ENCODE measurements at places on chromosomes 2 and 18.

- no peak for DNase-seq
Observed at GRCh38 chr2:227513113-227513512, 41.2 kb downstream of the AGFG1 start.

GRCh38 chr2:219886615-219887014, 259.2 kb downstream of the SLC4A3 start:
- no peak for DNase-seq

DNA sequence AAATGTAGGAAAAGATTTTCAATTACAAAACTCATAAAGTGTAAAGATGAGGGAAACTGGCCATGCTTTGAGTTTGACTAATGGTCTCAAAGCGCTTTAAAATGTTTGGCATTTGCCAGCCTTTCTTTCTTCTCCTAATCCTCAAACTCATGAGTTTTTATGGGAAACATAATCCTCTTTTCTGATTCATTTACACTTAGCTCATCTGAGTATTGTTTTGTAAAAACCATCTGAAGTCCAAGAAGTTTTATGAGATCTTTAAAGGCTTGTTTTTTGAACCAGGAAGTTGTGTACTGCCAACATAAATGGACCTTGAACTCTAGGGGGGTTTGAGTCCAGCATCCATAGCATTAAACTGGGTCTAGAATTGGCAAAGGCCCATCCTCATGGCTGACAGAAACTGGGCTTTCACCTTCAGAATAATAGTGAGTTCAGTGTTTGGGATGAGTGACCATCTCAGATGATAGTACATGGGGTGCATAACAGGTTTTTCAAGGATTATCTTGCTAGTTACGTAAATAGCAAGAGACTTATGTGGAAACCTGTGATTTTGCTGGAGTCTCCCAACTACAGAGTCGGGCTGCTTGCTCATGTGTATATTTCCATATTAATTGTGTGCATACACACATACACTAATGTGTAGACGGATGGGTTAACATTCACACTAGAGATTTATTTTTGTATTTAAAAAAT, 3.8 kb upstream of the LTBP1 start:
- DNase-seq = no peak

GRCh38 chr2:217614096-217614495, 388.7 kb downstream of the TNS1 start:
- no peak for DNase-seq

DNA sequence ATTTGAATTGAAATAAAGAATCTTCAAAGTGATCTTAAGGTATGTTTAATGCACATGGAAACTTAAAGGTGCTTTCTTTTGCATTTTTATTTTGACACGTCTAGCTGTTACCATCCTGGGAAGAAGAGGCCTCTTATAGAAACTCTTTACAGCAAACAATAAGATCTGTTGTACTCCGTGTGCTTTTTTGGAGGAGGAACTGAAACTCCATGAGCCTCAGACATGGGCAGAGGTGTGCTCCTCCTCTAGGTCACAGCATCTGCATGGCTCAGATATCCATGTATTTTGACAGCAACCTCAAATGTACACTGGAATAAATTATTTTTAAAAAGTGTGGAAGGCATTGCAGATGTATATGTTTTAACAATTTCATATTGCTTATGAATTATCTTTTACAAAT, 783.3 kb upstream of the SALL3 start:
- no peak for DNase-seq

DNA sequence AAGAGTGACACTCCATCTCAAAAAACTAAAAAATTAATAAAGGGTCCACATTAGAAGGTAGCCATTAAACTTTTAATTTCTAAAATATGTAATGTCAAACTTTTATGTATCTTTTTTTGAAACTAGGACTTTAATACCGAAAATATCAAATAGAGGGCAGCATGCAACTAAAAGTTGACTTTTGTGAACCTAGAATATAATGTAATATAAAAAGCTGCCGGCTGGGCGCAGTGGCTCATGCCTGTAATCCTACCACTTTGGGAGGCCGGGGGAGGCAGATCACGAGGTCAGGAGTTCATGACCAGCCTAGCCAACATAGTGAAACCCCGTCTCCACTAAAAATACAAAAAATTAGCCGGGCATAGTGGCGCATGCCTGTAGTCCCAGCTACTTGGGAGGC, 62.8 kb downstream of the INO80D start:
- DNase-seq = no peak

DNA sequence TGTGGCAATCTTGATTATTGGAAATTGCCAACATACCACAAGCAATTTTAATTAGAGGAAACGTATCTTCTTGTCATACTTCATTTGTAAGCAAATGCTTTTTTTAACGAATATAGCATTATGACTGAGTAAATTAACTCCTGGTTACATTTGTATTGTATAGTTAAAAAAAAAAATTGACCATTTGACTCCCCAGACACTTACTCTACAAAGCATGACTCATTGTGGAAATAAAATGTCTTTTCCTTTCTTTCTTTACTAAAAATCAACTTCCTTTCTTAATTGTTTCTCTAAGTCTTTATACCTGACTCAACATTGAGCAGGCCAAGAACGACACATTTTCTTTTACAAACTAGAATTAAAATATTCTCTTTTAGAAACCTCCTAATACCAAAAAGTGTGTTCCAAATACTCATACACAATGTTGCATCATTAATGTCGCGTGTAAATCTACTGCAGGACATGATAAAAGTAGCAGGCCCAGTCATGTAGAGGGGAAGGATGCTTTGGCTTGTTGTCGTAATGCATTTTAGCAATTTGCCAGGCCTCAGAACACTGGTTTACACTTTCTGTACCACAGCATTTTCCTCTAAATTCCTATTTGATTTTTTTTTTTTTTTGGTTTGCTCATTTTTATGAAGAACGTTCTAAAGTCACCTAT, 349.6 kb upstream of the KCNH7 start:
- DNase-seq = no peak

- DNase-seq = no peak
Observed at GRCh38 chr18:10558967-10559298, 33.1 kb downstream of the NAPG start.
